Urinary bladder (tissue), 4 donors: ENCODE measurements at places on chromosomes 5 and 9. TPM values are rescaled to one million over a fixed set of nuclear protein-coding genes. Genes with fewer than 3 reads are reported as not detected.

- no peak for DNase-seq
Observed at GRCh38 chr5:57002959-57003485, 51.1 kb upstream of the MIER3 start.

- DNase-seq, result no peak
Observed at GRCh38 chr5:111453747-111454146, 58.6 kb downstream of the STARD4 start.

GRCh38 chr9:17928228-17928627, 349.4 kb downstream of the SH3GL2 start:
- no peak for DNase-seq

TRIP13 gene
- total RNA-seq, result 8.7 TPM

PCA3 gene
- 0.26 TPM for total RNA-seq

PRR16 gene
- total RNA-seq, result 7.6 TPM
